ENCODE measurements at places on chromosomes 6 and 20. TPM values are rescaled to one million over a fixed set of nuclear protein-coding genes. Genes with fewer than 3 reads are reported as not detected.
A peak's percentile ranks its signal among the peaks of the same experiment; 100 is the strongest.

GRCh38 chr6:52399511-52400312, 20.4 kb upstream of the EFHC1 start:
- DNase-seq: no peak

GRCh38 chr20:45611054-45611453, 18.5 kb upstream of the WFDC10A start:
- no peak for DNase-seq

GRCh38 chr6:56076033-56076432, 171.3 kb downstream of the COL21A1 start:
- DNase-seq: no peak

- no peak for DNase-seq
Measured at GRCh38 chr6:14707276-14707675, 538.6 kb upstream of the JARID2 start.

- peak; percentile 58 for DNase-seq
Measured at GRCh38 chr20:57901526-57901925, 191.7 kb upstream of the PMEPA1 start.

DNA sequence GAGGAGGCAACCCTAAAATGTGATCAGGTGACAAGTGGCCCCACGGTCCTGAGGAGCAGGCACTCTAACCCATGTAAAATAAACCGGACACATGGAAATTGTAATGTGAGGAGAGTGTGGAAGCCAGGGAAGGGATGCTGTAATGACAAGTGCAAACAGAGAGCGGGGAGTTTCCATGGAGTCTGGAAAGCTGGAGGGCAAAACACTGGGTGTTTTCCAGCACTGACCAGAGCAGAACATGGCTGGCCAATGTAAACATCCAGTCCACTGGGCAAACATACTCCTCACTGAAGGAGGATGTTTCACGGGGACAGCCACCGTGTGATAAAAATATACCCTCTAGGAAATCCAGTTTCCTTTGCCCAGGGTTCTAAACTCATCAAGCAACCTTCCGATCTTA, 219.0 kb upstream of the JARID2 start:
- DNase-seq: no peak

- DNase-seq: no peak
Measured at GRCh38 chr6:13914351-13914750, 10.4 kb upstream of the RNF182 start.

DNA sequence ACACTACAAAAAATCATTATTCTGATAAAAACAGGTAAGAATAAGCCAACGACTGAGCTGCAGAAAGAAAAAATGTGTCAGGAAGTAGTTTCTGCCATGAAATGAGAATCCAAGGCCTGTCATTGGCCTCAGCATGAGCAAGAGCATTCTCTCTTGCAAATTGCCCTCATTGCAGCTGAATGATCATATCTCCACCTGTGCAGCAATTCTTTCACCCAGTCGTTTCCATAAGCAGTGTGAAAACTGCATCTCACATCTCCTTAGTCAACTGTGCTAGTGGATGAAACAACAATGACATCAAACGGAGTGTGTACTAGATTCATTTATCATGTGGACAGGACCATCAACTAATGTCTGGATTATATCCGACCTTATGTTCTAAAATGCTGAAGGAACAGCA, 88.2 kb upstream of the STXBP5 start:
- DNase-seq: no peak

GRCh38 chr20:37396416-37397075, 50.6 kb downstream of the SRC start:
- DNase-seq: no peak

DNA sequence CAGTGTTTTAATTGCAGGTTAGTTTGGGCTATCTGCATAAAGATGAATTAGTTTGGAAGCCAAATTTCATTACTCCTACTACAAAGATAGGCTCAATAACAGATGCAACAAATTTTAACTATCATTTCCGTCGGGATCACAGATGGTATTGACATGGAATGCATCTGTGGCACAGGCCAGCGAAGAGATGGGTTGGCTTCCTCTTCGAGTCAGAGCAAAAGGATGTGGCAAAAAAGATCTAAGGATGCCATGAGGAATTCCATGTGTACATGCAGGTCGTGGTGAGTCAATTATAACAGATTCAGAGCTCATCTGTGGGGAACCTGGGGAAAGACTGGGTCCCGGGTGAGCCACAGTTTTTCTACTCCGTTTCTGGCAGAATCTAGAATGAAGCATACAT, 83.0 kb upstream of the CITED2 start:
- DNase-seq: no peak

- no peak for DNase-seq
Measured at GRCh38 chr6:130697995-130698535, 129.1 kb upstream of the SMLR1 start.

DNA sequence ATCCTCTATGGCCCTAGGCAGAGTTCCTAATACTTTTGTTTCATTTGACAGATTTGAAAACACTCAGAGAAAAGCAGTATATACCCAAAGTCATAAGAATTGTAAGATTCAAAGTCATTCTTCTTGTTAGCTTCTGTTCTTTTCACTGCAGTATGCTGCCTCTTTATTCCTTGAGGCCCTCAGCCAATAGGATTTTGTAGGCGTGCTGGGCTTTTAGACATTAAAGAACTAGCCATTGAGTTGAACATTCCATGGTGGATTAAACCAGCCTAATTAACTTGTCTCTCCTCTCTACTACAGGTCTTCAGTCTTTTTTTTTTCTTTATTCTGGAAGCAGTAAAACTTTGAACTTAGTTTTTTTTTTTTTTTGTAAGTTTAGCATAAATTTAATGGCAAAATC, 186.3 kb downstream of the PLCB4 start:
- DNase-seq: no peak

- peak; percentile 84 for DNase-seq
Measured at GRCh38 chr20:5504061-5504739, 187.4 kb upstream of the PROKR2 start.

- no peak for DNase-seq
Measured at GRCh38 chr6:90333928-90334327, 37.3 kb upstream of the BACH2 start.

- no peak for DNase-seq
Measured at GRCh38 chr6:34834789-34835518, 43.1 kb downstream of the BLTP3A start.

The SNHG17 gene
- total RNA-seq: 36.3 TPM

The LY6G6D gene
- not detected for total RNA-seq

The MAN1A1 gene
- total RNA-seq: 65.3 TPM

The E2F3 gene
- total RNA-seq: 9.9 TPM

Data from posterior vena cava (tissue), 2 donors.